Activated CD4-positive, alpha-beta T cell treated with anti-CD3 and anti-CD28 coated beads for 1 hour (primary cell): ENCODE measurements at places on chromosomes 3 and 15.

DNA sequence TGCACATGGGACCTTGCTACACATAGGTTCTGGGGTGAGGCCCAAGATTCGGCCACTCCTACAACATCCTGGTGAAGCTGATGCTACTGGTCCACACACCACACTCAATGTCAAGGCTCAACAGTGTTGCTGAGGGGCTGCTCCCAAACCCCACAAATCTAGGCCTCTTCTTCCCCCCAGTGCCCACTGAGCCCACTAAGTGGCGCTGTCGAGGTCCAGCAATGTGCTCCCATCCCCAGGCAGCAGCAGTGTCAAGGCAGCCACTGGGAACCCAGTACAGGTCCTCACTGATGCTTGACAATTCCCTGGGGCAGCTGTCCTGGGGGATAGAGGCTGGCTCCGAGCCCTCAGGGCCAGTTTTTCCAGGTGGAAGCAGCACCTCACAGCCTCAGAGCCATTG lies 21.5 kb downstream of the SCN5A start:
- no peak for DNase-seq

- no peak for DNase-seq
Measured at GRCh38 chr3:170467571-170468147, 49.0 kb downstream of the CLDN11 start.

GRCh38 chr3:189597918-189598317 lies 33.3 kb upstream of the TP63 start:
- no peak for DNase-seq

DNA sequence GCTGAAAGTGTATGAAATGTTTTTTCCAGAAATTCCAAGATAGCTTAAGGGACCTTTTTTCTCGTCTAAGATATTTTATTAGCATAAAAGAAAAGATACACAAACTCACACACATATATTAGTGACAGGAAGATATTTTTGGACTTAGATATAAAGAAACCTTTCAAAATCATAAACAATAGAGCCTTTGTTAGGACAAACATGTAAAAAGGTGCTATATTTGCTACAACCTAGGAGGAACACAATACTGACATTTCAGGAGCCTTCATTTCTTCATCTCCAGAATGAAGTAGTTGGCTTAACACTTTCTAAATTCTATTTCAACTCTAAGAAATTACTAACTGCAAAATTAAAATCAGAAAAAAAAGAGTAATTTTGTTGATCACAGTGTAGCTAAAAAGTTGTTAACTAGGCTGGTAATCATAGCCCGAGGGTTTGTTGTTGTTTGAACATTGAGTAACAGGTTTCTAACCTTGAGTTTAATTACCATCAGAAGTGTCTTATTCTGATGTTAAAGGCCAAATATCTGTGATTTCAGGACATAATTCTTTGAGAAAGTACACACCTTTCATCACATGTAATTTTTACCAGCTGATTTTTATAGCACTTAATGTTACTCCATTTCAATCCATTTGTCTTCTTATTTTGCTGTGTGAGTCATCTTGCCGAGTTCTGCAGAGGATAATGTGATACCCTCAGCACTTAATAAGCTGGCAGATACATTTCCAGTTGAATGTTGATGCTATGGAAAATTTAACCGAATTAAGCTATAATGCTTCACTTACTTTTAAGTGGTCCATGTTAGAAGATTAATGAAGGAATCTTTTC lies 97.3 kb downstream of the MBNL1 start:
- DNase-seq: no peak

DNA sequence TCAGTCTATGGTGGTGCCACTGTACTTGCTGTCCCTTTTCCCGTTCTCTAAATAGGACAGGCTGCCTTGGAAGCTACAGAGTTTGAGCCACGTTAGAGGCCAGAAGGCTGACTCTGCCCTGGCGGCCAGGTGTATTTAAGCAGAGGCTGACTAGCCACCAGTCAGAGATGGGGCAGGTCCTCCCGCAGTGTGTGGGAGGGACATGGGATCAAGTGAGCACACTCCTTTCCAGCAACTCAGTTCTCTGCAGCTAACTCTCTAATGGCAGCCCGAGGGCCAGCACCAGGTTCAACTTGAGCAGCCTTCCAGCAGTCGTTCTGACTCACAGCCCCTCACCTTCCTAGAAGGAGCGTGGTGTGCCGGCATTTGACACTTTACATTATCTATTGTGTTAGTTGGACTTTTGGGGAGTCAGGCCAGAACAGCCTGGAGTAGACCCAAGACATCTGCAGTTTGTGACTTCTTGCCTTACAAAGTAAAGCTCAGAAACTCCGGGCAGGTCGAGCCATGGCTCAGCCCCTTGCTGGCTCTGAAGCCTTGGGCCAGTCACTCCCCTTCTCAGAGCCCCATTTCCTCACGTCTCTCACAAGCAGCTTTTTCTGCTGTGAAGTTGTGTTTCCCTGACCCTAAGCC lies 46.7 kb upstream of the MYZAP start:
- no peak for DNase-seq

- DNase-seq: no peak
Measured at GRCh38 chr3:188951734-188952133, 220.0 kb upstream of the TPRG1 start.

- DNase-seq: no peak
Measured at GRCh38 chr15:63109498-63109897, 12.2 kb upstream of the LACTB start.

GRCh38 chr15:57307527-57308169 lies 68.7 kb upstream of the CGNL1 start:
- DNase-seq: no peak

- DNase-seq: no peak
Measured at GRCh38 chr3:54123776-54124196, 1.4 kb downstream of the CACNA2D3 start.

DNA sequence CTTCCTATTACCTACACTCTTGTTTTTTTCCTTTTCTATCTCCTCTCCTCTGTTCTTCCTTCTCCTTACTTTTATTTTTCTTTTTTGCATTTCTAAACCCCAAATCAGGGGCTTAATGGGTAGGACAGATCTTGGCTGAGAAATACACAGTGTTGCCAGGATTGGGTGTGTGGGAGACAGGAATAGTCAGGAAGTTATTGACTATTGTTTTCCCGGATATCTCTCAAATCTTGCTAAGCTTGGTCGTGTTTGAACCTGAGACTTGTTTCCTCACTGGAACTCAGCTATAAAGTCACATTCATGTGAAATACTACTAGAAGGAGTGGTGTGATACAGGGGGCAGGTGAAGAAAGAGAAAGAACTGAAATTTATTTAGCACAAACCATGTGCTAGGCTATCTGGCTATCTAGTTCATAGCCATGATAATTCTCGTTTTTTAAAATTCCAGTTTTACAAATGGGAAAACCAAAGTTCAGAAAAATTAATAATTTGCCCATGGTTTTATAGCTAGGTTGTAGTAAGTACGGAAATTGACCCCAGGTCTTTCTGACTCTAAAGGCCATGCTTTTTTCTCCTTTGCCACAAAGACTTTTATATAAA lies 343.2 kb upstream of the UMPS start:
- DNase-seq: no peak

GRCh38 chr3:87792534-87793336 lies 266.1 kb downstream of the CGGBP1 start:
- DNase-seq: no peak

GRCh38 chr15:44654858-44655257 lies 8.6 kb downstream of the SPG11 start:
- no peak for DNase-seq

DNA sequence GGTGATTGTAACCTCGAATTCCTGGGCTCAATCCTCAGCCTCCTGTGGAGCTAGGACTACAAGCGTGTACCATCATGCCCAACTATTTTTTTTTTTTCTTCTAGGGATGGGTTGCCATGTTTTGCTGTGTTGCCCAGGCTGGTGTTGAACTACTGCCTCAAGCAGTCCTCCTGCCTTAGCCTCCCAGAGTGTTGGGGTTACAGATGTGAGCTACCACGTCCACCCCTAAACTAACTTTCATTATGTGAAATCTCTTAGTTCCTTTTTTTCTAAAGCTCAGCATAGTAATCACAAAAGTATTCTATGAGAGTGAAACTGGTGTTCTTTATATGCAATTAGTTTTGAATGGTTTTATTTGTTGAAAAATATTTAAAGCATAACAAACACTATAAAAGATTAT lies 92.1 kb downstream of the XRN1 start:
- DNase-seq: no peak

- DNase-seq: no peak
Measured at GRCh38 chr3:18245721-18246120, 179.4 kb downstream of the SATB1 start.

DNA sequence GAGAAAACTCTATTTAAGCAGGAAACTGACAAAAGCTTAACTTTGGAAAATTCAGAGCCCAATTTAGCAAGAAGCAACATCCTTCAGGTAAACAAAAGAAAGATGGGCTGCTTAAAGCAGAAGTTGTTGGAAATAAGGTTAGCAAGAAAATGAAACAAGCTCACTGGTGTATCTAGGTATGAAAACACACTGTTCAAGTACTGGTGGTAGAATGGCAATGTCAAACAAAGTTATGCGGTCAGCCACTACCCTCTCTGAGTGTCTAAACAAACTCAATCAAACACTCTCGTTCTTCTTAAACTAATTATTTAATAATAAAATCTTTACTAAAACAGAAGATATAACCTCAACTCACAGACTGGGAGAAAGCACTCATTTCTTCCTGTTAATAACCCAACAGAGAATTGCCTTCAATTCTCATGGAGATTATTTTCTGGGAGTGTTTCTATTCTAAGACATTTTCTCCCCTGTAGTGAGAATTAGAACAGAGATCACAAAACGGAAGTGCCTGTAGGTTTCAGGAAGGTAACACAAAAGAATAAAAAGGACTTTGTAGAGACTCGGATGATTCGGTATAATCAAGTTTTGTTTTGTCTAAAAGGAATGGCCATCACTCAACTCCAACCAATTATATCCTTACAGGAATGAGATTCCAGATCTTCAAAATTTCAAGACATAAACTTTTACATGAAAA lies 28.9 kb downstream of the PRICKLE2 start:
- no peak for DNase-seq

DNA sequence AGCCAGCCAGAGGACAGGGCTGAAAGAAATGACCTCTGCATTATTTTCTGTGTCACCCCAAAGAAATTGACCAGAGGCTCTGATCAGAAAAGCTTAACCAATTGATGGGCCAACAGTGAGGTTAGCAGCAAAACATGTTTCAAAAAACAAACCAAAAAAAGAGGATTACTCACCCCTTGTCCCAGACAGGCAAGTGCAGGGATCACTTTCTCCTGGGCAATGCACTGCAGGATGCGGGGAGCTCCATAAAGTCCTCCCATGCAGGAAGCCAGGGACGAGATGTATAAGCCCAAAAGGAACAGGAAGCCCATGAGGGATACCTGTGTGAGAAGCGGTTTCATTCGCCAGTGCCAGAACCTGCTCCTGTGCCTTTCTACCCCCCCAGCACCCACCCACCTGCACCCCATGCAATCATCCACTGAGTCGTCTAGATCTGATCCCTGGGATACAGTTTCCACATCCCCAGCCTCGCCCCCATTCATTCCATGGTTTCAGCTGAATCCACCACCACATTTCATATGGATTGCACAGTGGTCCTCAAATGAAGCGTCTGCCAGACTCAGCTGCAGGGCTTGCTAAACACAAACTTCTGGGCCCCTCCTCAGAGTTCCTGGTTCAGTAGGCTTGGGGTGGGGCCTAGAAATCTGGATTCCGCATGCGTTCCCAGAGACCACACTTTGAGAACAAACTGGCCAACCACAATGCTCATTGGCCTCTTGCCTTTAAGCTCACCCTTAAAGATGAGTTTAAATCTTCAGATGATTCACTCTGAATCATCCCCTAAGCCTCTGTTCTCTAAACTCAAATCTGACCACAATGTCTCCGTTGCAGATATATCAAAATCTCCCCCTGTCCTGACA lies 54.4 kb upstream of the HEG1 start:
- DNase-seq: no peak

DNA sequence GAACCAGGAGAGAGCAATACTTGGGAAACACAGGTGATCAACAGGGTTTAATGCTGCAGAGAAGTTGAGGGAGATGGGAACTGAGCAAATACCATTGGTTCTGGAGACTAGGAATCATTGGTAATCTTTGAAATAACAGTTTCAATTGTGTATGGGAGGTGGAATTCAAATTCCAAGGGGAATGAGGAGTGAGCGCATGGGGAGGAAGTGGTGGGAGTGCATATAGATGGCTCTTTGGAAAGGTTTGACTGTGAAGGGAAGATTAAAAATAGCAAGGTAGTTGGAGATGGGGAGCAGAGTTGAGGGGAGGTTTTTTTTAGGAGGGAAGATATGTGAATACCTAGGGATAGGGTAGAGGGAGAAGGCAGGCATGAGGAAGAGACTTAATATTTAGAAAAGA lies 51.1 kb upstream of the ROPN1 start:
- DNase-seq: no peak

DNA sequence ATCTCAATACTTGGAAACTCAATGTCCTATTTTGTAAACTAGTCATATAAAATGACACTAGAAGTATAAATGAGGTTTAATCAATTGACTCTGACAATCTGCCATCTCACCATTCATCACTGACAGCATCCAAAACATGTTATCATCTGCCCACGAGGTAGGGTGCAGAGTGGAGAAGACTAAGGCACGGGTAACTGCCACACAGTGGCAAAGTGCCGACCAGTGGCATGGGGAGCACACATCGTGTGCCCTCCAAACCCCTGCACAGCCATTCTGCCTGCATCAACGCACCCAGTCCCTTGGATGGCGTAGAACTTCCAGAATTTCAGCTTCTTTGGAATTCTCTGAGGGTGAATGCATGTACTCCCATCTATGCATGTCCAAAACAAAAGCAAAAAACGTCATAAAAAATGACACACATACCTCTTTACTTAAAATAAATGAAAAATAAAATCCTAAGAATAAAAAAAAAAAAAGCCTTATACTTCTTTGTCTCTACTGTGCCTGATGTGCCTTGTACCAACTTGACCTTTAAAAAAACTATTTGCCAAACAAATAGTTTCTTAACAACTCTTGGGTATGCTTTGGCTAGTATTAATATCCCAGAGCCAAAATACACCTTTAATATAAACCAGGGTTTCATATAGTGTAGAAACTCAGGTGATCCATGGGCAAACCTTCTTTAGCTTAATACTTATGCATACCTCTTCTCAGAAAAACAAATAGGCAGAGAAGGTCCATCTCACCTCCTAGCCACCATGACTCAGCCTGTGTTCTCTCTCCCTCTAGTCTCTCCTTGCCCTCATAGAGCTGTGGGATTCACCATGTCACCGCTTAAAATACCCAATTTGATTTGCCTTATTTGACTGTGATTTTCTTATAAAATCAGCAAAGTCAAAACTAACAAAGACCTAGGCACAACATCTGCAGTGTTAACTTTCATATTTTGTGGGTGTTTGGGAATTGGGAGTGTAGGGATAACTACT lies 12.7 kb downstream of the CPOX start:
- DNase-seq: no peak

DNA sequence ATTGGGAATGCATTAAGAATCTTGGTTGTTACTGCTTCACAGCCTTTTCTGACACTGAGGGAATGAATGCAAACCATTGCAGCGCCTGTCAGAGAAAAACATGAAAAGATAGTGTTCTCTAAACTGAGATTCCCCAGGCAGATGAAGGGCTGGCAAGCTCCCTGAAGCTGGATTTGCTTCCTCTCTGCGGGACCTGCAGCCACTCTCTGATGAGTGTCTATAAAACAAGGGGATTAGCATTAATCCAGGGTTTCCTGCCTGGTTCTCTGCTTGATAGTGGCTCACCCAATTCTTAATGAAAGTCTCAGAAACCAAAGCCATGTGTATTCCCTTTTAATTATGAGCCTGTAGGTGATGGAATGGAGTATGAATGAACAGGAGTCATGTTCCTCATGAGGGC lies 344.3 kb upstream of the UMPS start:
- no peak for DNase-seq

GRCh38 chr3:23760325-23760724 lies 45.4 kb upstream of the UBE2E1 start:
- no peak for DNase-seq

GRCh38 chr15:70271422-70272088 lies 173.8 kb upstream of the TLE3 start:
- DNase-seq: no peak
